ENCODE measurements at places on chromosomes 4 and X.

GRCh38 chr4:108018040-108018883 is 28.6 kb downstream of the HADH start:
- DNase-seq: peak; percentile 87

DNA sequence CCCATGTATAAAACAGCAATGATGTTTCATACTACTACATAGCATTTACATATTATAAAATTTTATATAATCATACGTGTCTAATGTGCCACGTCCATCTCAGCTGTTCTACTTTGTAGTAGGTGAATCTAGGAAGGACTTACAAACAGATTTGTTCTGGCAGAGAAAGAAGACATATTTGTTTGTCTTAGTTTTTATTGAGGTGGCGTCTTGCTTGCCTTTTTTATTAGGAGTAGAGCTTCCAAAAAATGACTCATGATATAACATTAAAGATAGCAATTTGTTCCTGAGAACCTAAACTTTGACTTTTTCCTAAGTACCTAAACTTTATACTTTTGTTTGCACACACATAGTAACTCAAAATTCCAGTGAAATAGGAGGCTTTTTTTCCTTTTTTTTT is 64.6 kb downstream of the CLDN22 start:
- DNase-seq: no peak

GRCh38 chr4:14835708-14836425 is 166.4 kb upstream of the CPEB2 start:
- no peak for DNase-seq

DNA sequence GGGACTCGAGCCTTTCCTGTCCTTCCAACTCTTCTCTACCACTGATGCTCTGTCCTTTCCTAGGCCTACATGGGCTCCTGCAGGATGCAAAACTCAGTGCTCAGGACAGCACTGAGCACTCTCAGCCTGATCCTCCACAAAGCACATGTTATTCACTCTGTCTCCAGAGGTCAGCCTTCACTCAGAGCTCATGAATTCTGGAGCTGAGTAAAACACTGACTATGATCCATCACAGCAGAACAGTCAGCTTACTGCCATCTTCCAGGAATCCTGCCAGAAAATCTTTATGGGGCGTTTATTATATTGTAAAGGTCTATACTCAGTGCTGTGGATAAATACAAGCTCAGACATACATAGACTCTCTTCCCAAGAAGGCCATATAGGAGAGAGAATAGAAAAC is 121.5 kb upstream of the CPEB2 start:
- DNase-seq: no peak

GRCh38 chr4:186058253-186058979 is 10.5 kb upstream of the TLR3 start:
- no peak for DNase-seq

- DNase-seq: no peak
Observed at GRCh38 chrX:147981038-147981752, at the start of gene FMR1NB. TSS of gene FMR1NB (plus strand) at chrX:147981337. CDS start at chrX:147981403, 66 bp downstream.

GRCh38 chrX:132563976-132564375 is 75.1 kb upstream of the MBNL3 start:
- no peak for DNase-seq

DNA sequence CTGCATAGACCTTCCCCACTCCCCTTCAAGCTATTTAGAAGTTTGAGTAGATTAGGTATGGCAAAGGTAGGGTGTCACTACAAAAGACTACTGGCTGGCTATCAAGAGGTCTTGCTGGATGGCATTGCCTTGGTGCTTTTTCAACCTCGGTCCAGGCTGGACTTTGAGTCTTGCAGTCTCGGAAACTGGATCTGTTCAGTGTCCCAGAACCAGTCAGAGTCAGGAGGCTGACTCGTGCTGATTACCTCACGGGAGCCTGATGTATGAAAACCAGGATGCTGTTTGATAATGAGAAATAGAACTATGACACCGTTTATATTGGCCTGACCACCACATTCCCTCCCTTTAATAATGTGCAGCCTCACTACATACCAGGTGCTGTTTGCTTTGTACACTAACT is 2.7 kb upstream of the PHKA1 start:
- DNase-seq: no peak

GRCh38 chr4:73918058-73918457 is 48.9 kb downstream of the CXCL1 start:
- DNase-seq: no peak

DNA sequence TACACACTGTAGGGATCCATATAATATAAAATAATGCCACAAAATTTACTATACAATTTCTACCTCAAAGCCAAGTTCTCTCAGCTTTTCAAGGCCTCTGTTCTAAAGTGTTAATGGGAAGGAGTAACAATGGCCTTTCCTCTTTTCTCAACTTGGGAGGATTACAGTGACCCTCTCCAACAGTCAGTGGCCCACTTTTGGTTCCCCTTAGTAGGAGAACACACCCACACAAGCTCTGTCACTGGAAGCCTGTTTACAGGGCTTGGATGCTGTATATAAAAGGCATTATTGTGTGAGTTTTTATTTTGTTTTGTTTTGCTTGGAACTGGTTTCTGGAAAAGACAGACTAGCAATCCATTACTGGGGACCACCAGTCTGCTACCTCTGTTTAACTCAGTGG is 1.8 kb downstream of the ARHGEF6 start:
- no peak for DNase-seq

DNA sequence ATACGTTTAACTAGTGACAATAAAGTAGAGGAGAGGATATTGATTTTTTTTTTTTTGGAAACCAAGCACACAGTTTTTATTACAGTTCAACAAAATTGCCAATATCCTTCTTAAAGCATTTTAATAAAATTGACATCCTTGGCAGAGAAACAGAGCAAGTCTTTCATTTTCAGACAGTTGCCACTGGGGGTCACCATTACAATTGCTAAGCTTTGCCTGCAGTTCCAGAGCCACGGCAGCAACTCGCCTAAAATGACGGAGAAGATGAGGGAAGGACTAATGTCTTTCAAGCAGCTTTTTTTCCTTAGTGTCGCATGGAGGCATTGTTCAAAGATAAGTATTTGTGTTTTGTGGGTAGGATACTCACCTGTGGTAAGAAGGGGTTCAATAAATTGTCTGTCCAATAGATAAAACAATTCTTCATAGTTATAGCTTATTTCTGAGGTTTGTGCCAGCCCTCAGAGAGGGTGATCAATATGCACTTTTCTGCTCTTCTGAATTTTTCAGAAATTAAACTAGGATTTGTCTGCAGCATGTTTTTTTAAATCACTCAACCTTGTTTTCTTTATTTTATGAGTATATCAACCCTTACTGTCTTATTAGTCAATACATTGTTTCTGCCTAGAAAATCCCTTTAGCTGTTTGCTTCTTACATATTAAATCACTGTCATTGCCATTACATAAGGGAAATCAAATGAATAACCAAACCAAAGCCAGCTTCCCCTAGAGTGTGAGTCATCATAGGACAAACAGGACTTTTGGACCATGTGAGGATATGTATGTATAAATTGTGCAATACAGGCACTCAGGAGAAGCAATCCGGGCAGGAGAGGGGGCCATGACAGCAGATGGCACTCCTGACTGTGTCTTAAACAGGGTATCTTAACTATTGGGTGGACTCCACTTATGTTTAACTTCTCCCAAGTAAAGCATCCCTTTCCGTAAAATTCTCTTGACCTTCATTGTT is 508.1 kb upstream of the ARX start:
- DNase-seq: no peak

GRCh38 chr4:181688432-181688831 is 554.8 kb upstream of the TENM3 start:
- no peak for DNase-seq

DNA sequence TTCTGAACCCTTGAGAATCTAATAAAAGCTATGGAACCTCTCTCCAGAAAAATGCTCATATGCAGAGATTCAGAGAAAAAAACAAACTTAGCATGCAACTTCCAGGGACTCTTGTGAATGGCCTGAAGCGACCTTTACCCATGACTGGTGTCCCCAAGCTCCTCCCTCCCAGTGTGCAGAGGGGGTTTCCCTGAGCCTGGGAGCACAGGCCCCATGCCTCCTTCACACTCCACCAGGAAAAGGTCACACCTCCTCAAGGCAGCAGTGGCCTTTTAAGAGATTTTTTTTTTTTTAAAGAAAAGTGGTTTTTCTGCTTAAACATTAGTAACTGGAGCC is 13.3 kb upstream of the UBA6 start:
- no peak for DNase-seq

- DNase-seq: no peak
Observed at GRCh38 chr4:61201561-61201960, 1.4 kb downstream of the ADGRL3 start.

GRCh38 chr4:77989968-77990367 is 67.2 kb upstream of the FRAS1 start:
- DNase-seq: no peak

- DNase-seq: no peak
Observed at GRCh38 chr4:109977854-109978501, 65.3 kb downstream of the EGF start.

DNA sequence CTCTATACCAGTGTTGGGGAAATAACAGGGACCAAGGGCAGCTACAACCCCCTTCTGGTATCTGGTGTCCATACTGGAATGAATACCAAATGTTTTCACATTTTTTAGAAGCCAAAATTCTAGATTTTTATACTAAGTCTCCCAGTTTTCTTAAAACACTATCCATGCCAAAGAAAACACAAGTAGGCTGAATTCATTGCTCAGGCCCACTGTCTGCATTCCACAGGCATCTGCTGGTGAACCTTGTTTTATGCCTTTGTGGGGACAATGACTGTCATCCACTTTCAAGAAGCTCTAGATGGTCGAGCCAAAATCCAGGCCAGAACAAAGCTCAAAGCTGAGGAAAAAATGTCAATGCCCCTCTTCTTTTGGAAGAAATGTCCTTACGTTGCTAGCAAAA is 213.4 kb upstream of the RASGEF1B start:
- no peak for DNase-seq

DNA sequence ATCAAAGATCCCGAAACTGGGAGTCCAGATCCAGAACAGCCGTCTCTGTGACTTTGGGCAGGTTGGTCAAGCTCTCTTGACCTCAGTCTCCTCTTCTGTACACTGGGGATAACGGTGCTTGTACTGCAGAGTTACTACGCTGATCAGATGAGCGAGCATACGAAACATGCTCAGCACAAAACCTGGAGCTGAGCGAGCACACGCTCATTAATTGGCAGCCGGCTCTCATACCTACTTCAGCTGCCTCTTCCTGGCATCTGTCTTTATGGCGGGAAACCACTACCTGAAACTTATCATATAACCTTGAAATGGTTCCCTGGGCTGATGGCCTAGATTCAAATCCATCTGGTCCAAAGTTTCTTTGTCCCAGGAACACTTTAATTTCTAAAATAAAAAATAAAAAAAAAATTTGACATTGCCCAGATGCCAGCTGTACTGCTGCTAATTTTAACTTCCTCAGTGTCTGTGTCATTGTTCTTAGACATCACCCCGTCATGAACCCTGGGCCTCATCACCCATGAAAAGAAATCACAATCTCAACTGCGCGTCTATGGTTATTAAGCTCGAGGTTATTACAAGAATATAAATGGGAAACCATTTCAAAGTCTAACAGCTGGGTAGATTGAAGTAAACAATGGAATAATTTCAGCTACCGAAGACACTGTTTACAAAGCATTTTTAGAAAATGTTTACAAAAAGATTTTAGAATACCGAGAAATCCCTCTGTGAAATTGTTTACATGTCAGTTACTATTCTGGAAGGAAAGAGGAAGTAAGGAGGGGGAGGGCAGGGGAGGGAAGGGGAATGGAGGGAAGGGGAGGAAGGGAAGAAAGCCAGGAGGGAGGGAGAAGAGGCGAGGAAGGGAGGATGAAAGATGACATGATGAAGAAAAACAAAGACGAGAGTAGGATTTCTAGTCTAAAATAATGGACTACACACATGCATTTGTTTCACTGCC is 49.0 kb downstream of the CRMP1 start:
- DNase-seq: no peak

- DNase-seq: peak; percentile 22
Observed at GRCh38 chrX:24148535-24149350, 786 bp upstream of the ZFX start.

GRCh38 chrX:133185938-133186337 is 32.2 kb downstream of the TFDP3 start:
- DNase-seq: no peak

- no peak for DNase-seq
Observed at GRCh38 chr4:13511101-13511500, 27.0 kb upstream of the RAB28 start.

DNA sequence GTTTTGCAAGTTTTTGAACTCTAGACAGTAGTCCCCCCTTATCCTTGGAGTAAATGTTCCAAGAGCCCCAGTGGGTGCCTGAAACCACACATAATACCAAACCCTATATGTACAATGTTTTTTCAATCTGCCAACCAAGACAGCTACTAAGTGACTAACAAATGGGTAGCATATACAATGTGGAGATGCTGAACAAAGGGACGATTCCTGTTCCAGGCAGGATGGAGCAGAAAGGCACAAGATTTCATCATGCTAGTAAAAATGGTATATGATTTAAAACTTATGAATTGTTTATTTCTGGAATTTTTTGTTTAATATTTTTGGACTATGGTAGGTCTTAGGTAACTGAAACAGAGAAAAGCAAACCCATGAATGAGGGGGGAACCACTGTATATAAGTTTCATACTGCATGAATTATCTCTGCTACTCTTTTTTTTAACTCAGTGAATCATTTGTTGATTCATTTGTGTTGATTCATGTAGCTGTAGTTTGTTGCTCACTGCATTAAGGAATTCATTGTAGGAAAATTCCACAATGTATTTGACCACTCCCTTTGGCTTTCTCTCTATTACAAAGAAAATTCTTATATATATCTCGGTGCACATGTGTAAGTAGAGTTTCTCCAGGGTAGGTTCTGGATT is 21.9 kb upstream of the ANXA3 start:
- DNase-seq: no peak

DNA sequence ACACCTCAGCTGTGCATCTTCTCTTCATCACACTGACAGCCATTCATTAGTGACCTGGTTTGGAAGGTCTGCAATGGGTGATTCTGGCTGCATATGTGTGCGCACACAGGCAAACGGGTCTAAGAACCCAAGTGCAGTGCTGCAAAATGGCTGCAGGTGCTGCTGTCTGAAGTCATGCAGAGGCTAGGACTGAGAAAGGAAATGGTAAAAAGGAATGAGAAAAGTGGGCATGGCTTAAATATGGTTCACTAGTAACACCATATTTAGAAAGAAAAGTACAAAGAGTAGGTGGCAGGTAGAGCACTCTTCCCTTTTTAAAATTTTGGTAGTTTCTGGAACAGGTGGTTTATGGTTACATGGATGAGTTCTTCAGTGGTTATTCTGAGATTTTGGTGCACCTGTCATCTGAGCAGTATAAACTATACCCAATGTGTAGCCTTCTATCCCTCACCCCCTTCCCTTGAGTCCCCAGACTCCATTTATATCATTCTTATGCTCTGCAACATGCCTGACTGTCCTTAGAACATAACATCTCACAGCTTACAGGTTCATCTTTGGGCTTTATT is 78.4 kb downstream of the CCNG2 start:
- no peak for DNase-seq

GRCh38 chr4:38111024-38111423 is 150.8 kb downstream of the PTTG2 start:
- no peak for DNase-seq

- no peak for DNase-seq
Observed at GRCh38 chr4:141871086-141871770, 234.8 kb downstream of the IL15 start.

- no peak for DNase-seq
Observed at GRCh38 chrX:39117101-39117500, 315.8 kb downstream of the MID1IP1 start.

- no peak for DNase-seq
Observed at GRCh38 chr4:61451935-61452334, 251.8 kb downstream of the ADGRL3 start.

Data from stimulated activated CD4-positive, alpha-beta T cell treated with anti-CD3 and anti-CD28 coated beads, Interleukin-1b, Interleukin-23, amount 100 ng/mL, for 4 hours (primary cell).